ENCODE measurements at places on chromosomes 1 and 21.

DNA sequence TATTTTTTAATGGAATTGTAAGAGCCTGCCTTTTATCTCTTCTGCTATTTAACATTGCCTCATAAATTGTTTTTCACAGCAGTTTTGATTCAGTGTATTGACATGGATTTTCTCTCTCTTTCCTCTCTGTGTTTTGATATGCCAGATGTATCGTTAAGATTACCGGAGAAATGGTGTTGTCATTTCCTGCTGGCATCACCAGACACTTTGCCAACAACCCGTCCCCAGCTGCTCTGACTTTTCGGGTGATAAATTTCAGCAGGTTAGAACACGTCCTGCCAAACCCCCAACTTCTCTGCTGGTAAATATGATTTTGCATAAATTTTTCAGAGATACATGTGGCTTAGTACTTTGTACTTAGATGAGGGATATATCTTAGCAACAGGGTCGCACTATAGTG, 23.1 kb upstream of the DYNLT5 start:
- DNase-seq, result no peak

DNA sequence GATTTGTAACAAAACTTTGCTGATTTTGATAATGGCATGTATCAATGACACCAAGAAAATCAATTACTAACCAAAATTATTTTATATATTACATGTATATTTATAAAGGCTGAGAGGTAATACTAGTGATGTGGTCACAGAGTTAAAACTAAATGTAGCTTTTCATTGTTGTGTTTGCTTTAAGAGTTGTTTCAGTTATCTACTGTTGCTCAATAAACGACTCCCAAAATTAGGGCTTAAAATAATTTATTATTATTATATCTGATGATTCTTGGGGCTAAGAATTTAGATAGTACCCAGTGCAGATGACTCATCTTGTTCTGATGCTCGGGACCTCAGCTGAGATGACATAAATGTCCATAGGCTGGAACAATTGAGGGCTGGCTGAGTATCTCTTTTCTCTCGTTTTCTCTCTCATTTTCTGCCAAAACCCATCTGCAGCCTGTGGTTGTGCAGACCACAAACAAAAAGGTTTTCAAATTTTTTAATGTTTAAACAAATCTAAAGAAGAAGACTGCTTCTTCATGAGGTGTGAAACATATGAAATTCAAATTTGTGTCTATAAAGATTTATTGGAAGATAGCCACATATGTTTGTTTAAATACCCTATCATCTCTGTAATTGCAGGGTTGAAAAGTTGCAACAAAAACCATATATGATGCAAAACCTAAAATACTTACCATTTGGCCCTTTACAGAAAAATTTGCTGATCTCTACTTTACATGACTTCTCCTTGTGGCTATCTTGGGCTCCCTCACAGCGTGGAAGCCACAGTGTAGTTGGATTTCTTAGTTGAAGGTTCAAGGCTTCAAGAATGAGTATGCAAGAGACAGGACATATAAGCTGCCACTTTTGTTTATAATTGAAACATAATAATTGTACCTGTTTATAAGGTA, 14.8 kb upstream of the PTPRC start:
- DNase-seq, result peak; percentile 77

GRCh38 chr1:190377294-190377693, 100.4 kb downstream of the BRINP3 start:
- DNase-seq, result no peak

DNA sequence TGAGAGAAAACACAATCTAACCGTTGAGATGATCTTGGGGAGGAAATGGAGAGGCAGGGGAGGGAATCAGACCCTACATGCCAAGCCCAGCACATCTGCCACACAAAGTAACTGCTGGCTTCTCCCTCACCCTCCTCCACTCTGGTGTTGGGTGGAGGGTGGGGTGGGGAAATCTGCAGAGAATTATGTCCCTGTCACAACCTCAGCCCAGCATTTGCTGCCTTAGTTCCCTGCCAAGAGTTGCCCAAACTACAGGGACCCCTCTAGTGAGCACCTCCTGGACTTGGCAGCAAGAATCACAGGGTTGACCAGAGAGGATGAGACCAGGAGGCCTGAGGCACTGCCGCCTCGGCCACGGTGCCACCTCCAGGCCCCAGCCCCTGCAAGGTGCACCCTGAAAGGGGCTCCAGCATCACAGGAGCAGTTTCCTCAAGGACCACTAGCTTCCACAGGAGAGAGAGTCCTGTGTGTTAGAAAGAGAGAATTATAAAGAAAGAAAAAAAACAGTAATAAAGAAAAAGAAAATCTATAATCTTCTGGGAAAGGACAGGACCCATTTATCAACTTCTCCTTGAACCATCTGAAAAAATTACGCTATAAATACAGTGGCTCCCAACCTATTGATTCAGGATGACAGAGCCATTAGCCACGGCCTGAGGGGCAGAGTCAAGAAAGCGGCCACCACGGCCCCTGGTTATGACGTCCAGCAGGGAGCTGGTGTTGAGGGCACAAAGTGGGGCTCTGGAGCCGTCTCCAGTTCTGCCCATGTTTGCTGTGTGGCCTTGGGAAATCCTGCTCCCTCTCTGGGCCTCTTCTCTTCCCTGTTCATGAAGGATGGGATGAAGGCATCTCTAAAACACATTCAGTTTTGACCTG, 451.7 kb downstream of the MATN1 start:
- DNase-seq, result no peak

GRCh38 chr1:56061824-56062223, 517.5 kb downstream of the PLPP3 start:
- no peak for DNase-seq

- no peak for DNase-seq
These were observed 145.7 kb upstream of the HMGB4 start for GRCh38 chr1:33718186-33718585.

DNA sequence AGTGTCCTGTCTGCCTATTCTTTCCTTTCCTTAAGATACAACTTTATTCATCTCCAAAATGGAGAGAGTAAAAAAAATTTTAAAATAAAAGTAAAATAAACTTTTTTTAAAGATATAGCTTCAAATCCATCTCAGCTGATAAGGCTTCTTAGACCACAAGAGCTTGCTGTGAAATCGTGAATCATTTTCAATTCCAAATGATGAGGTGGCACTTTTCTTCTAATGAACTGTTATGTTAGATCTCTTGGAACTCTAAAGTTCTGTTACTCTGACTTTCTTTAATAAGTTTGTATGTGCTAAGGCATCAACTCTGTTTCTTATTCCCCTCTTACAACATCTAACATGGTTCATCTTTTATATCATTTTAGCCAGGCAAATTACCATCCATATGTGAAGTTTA, 4.5 kb downstream of the SH3GLB1 start:
- no peak for DNase-seq

DNA sequence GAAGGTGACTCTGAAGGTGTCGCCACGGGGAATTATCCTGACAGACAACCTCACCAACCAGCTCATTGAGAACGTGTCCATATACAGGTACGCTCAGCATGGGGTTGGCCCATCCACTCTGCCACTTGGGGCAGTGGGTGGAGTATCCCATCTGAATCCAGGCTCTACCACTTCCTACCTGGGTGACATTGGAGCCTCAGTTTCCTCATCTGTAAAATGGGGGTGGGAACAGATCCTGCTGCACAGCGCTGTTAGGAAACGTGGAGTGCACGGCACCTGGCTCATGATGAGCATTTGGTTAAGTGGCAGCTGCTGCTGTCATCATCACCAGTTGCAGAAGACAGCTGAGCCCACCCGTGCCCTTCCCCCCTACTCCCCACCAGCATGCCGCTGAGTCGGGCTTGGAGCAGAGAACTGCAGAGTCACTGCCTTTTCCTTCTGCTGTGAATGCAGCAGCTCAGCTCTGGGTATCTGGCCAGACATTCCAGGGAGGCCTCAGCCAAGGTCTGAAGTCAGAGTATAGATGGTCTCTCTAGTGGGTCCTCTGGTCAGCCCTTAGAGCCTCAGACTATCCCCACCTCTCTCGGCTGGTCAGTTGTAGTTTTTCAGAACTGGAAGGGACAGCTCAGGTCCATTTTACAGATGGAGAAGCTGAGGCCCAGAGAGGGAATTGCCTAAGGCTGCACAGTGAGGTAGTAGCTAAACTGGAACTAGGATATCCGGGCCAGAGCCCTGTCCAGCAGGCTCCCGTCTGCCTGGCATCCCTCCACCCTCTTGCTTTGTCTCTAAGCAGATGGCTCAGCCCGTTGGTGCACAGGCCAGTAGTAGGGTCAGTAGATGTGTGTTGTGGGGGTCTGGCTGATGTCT, 11.7 kb downstream of the LDLRAP1 start:
- DNase-seq, result no peak

GRCh38 chr1:155018617-155019348, 14.8 kb downstream of the DCST2 start:
- no peak for DNase-seq

GRCh38 chr1:160826546-160826945, 30.6 kb downstream of the LY9 start:
- DNase-seq, result peak; percentile 8

All from fibroblast of skin of back (primary cell).